GM12891 (cell line): ENCODE measurements at places on chromosomes 12 and 14.

- peak; percentile 59 for DNase-seq
These were observed 3.9 kb upstream of the LRP1 start for GRCh38 chr12:57124261-57124877.

DNA sequence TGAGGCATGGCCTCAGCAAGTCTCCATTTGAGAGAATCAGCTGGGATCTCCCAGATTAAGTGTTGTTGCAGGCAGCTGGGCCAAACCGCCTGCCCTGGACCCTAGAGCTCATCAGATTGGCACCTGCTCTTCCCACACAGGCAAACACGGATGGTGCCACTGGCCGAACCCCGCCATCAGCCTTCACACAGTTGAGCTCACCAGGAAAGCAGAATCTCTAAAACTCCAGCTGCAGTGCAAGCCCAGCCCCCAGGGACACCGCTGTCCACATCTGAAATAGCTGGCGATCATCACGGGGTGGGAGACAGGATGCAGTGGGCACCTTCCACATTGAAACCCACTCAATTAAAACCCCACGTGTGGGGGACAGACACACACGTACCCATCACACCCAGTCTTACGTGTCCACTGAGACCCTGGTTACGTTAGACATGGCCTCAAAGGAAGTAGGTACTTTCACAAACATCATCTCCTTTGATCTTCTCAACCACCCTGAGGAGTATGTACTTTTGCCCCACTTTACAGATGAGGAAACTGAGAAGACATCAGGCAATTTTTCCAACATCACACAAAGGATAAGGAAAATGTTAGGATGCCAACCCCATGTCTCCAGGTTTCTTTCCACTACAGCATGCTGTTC is 88.8 kb downstream of the SINHCAF start:
- no peak for DNase-seq

DNA sequence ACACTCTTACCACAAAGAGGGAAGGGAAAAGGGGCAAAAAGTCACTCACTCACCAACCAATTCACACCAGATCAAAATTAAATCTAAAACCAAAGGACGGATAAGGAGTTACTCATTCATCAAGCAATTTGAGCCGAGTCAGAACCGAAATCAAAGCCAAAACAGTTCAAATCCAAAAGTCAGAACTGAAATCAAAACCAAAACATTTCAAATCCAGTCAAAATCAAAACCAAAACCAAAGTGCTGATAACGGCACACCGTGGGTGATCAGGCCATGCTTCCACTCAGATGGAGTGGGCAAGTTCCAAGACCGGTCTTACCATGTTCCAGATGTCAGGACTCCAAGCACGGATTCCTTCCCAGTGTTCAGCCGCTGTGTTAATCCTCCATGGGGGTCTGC is 139.5 kb downstream of the SLC38A6 start:
- DNase-seq: no peak

- no peak for DNase-seq
These were observed 5.5 kb downstream of the PABPN1 start for GRCh38 chr14:23326491-23327332.

- DNase-seq: no peak
These were observed 370.2 kb downstream of the DPF3 start for GRCh38 chr14:72523424-72524294.
